ENCODE measurements at places on chromosomes 6 and 20. TPM values are rescaled to one million over a fixed set of nuclear protein-coding genes. Genes with fewer than 3 reads are reported as not detected.
A peak's percentile ranks its signal among the peaks of the same experiment; 100 is the strongest.

- DNase-seq = no peak
Measured at GRCh38 chr6:104566411-104566810, 293.3 kb downstream of the HACE1 start.

DNA sequence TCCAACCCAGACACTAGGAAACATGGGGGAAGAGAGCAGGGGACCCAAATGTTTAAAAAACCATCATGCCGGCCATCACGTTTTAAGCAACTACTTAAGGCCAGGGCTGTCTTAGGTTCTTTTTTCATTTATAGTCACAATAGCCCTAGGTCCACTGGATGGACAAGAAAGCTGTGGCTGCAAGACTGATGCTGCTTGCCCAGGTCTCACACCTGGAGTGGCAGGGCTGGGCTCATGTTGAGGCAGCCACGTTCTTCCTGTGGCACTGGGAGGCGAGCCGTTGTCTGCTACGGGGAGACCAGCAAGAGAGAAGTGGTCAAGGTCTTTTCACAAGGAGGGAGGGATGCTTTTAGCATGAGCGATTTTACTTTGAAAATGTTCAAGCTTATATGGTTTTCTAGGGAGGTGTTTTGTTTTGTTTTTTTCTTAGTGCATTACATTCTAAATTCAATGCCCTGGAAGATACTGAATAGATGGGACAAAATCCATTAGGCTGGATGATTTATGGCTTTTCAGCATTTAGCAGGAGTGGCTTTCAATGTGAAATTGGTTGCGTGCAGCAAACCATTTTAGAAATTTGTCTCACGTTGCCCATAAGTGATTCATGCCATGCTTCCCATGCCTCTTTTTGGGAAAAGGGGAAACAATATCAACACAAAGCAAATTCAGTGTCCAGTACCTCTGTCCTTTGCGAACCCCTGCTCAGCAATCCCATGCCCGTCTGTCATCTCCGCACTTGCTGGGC lies 106.6 kb upstream of the SNX9 start:
- DNase-seq = no peak

DNA sequence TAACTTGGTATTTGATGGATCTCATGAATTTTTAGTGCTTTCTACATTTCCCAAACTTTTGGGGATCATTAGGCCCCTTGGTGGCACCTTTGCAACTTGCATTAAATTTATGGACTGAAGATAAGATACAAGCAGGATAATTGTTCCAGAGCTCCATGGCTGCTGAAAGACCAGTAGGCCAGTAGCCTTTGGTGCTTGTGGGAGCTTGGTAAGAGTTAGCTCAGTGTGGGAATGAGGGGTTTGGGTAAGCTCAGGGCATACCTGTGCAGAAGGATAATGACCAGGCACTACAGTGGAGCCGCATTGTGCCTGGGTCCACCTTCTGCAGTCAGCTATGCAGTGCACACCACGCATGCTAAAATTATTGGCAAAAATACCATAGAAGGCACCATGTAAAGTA lies 240.5 kb upstream of the SUPT3H start:
- no peak for DNase-seq

DNA sequence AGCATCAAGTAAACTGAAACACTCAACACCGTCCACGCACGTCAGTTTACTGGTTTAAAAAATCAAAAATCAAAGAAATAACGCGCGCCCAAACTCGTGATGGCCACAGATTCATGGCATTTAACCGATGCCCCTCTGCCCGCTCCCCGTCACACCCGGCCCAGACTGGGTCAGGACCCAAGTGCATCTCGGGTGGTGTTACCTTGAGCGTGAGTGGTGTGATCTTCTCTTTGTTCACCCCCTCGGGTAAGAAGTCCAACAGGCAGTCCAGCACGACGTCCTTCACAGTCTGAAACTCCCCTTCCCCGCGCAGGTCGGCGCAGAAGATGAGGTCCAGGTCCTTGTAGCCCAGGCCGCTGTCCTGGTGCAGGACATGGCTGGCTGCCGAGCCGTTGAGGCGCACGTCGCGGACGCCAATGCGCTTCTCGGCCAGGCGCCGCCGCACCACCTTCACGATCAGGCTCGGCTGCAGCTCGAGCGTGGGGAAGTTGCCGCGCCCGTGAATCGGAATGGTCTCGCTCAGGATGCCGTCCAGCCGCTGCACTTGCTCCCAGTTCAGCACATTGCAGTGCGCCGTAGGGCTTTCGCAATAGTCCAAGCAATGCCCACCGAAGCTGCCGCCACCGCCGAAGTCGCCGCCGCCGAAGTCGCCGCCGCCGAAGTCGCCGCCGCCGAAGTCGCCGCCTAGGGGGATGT lies 945 bp downstream of the TENT5A start:
- DNase-seq = peak; percentile 63

- DNase-seq = no peak
Measured at GRCh38 chr6:15395087-15395486, 149.2 kb downstream of the JARID2 start.

GRCh38 chr6:40932953-40933352 lies 106.1 kb downstream of the UNC5CL start:
- DNase-seq = no peak

DNA sequence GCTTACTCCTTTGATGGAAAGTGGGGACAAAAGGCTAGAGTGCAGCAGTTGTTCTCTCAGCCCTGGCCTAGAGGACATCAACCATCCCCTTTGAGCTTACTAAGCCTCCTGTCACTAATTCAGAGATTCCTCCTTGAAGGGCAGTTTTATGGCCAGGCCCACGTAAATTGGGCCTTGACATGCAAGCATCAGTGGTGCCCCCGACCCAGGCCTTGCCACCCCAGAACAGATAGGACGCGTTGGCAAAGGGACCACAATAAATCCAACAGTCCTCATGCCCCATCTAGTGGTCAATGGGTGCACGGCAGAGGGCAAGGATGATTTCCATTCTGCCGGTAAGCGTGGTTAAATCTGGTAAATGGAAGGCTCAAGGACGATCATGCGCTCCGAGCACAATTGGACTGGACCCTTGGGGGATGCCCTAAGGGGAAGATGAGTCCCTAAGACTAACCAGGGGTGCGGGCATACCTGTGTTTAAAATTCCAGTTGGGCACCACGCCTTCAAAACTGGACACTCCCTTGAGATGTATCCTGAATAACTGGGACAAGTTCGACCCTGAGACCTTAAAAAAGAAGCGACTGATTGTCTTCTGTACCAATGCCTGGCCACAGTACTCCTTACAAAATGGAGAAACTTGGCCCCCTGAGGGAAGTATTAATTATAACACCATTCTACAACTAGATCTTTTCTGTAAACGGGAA lies 32.6 kb downstream of the CEP85L start:
- DNase-seq = peak; percentile 18

- no peak for DNase-seq
Measured at GRCh38 chr6:36841756-36842155, 2.5 kb upstream of the CPNE5 start.

DNA sequence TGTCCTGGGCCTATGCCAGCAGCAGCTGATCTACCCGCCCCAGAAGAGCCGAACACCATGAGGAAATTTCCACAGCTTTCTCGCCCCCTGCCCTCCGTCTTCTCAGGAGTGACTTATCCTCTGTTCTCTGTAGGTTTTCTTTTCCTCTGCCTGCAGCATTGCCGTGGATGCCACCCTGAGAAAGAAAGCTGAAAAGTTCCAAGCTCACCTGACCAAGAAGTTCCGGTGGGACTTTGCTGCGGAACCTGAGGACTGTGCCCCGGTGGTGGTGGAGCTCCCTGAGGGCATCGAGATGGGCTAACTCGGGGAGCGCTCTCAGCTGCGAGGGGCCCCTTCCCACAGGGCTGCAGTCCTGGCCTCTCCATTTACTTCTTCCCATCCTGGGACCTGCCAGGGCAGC lies 19.2 kb downstream of the AAR2 start:
- no peak for DNase-seq

DNA sequence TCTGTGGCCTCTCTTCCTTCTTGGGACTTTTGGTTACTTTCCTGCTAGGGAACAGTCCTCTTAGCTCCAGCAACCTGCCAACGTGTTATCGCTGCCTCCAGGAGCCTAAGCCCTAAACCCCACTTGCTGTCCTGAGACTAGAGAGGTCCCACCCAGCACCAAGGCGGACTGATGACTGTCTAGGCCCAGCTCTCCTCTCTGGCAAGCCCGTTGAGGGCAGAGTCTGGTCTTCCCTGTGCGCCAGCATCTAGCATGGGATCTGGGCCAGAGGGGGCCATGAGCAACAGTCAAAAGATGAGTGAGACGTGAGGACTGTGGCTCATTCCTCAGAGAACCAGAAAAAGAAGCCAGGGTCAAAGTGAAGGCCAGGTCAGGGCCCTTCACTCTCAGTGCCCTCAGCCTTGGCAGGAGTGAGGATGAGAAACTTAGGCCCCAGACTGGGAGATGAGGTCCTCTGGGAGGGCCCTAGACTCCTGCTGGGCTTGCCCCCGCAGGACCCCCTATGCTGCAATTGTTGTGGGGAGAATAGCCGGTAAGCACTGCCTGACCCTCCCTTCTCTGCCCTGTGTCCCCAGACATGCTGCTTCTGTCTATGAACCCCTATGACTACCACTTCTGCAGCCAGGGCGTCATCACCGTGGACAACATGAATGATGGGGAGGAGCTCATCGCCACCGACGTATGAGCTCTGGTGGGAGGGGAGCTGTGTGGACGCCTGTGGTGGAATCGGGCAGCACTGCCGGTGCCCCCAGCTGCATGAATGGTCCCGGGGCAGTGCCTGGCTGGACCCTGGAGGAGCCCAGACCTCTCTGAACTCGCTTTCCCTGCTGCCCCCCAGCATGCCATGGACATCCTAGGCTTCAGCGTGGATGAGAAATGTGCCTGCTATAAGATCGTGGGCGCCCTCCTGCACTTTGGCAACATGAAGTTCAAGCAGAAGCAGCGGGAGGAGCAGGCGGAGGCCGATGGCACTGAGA lies 30.9 kb downstream of the MYH7B start:
- no peak for DNase-seq

DNA sequence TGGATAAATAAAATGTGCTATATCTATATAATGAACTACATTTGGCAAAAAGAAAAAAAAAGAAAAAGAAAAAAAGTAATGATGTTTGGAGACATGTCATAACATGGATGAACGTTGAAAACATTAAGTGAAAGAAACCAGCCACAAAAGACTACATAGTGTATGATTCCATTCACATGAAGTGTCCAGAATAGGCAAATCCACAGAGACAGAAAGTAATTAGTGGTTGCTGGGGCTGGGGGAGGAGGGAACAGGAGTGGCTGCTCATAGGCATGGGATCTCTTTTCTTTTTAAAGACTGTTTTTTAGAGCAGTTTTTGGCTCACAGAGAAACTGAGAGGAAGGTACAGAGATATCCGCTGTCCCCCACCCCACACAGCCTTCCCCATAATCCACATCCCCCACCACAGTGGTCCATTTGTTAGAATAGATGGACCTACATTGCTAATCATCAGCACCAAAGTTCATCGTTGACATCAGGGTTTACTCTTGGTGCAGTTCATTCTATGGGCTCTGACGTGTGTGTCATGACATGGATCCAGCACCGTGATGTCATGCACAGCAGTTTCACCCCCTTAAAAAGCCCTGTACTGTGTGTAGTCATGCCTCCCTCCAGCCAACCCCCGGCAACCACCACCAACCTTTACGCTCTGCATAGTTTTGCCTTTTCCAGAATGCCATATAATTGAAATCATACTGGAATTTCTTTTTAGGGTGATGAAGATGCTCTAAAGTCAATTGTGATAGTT lies 240.9 kb upstream of the RREB1 start:
- no peak for DNase-seq

The RCAN2 gene
- total RNA-seq = 2.2 TPM
